Iris pigment epithelial cell (primary cell): ENCODE measurements at places on chromosomes 4 and X.

- no peak for DNase-seq
These were observed 105.4 kb upstream of the TLL1 start for GRCh38 chr4:165767671-165768070.

- DNase-seq: no peak
These were observed 73.1 kb upstream of the SORBS2 start for GRCh38 chr4:185885075-185885474.

- DNase-seq: no peak
These were observed 103.0 kb upstream of the KLF3 start for GRCh38 chr4:38560768-38561558.

DNA sequence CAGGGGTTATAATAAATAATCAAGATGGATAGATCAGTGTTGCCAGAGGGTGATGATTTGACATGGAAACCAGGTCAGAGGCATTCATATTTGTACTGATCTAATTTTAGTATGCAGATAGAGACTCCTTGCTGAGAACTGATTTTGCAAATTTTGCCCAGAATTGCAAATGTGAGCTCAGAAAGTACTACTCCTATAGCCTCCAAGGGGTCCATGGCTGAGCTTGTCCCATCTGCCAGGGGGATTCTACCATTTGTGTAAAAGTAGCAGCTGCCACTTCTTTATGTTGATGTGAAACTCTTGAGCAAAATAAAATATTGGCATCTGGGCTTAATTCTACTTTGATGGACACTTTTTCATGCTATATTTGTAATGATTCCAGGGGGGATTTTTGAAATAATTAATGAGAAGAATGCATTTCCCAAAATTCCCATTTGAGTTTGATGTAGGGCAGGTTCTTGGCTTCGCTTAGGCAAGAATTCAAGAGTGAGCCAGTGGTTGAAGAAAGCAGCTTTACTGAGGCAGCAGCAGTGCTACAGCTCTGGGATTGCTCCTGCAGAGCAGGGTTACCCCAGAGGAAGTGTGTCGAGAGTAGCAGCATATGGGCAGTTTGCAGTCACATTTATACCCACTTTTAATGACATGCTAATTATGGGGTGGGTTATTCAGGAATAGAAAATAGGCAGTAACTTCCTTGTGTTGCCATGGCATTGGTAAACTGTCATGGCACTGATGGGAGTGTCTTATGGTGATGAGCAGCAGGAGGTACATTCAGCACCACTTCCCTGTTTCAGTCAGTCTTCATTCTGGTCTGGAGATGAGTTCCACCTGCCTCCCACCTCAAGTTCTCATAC, 38.7 kb upstream of the DCLK2 start:
- DNase-seq: no peak

DNA sequence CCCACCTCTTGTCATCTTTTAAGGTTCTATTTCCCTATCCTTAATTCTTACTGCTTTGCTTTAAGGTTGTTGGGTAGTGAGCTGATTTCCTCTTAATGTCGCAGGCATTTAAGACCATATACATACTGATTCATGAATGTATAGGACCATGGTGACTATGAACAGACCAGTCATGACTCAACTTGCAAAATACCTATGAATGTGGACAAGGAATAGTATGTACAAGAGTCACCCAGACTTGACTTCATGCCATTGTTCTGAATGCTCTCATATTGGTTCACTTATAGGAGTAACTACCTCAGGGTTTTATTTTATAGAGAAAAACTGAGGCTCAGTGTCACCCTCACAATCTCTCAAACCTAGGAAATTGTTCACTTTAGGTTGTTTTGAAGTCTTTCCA, 44.3 kb downstream of the CCNG2 start:
- DNase-seq: no peak

DNA sequence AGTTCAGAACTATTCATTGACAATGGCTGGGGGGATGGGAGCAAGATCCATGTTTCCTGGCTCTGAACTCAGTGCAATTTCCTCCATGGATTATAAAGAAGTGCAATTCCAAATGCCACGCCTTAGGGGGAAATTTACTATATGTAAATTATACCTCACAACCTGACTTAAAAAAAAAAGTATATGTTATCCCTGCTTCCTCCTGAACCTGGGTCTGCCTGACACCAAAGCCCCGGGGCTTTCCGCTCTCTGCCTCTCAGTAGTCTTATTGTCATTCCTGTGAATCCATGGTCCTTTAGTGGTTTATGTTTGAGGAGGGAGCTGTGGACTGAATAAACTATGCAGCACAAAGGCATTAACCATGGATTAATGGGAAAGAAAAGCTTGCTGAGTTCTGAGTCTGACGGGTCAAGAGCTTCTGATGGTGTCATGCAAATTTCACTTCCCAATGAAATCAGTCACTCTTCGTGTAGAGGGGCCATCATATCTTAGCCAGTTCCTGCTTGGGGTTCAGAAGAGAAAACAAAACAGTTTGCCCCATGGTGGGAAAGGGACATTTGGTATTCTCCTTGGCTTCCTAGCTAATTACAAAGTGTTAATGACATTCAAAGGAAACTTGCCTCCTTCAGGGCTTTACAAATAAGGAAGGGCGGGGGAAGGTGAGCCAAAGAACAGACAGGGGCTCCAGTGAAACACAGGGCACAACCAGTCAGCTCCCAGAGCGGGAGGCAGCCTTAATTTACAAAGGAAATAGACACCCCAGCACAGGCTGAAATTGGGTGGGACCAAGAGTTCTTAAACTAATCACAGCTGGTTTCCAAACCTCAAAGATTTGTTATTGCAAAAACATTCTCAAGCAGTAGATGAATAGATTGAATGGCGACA, 14.3 kb downstream of the FAM9C start:
- DNase-seq: no peak
